GF-D8 (cell line): ENCODE measurements at places on chromosomes 1 and 21.

DNA sequence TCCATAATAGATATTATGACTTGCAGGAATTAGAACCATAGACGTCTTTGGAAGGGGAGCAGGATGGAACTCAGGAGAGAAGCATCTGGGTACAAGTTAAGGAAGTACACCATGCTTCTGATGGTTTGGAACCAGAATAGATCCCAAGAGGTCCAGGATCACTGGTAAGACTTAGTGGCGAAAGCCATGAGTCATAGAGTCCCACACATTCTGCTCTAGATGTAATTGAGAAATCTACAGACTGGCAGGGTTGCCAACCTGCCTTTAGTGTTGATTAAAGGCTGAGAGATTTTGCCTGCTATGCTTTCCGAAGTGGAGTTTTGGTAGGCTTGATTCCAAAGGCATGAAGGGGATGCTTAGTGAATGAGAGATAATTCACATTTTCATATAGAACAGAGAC, 57.1 kb upstream of the C1orf87 start:
- no peak for DNase-seq

DNA sequence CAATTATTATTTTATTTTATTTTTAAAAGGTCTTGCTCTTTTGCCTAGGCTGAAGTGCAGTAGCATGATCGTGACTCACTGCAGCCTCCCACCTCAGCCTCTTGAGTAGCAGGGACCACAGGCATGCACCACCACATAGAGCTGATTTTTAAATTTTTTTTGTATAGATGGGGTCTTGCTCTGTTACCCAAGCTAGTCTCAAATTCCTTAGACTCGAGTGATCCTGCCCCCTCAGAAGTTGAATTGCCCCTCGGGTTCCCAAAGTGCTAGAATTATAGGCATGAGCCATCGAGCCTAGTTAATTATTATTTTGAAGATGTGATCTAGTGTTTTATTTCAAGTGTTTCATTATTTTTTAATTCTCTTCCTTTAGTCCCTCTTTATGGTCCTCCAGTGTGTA, 12.2 kb downstream of the MSH4 start:
- DNase-seq: no peak

- no peak for DNase-seq
Measured at GRCh38 chr1:22816067-22816775, 105.6 kb downstream of the EPHB2 start.

DNA sequence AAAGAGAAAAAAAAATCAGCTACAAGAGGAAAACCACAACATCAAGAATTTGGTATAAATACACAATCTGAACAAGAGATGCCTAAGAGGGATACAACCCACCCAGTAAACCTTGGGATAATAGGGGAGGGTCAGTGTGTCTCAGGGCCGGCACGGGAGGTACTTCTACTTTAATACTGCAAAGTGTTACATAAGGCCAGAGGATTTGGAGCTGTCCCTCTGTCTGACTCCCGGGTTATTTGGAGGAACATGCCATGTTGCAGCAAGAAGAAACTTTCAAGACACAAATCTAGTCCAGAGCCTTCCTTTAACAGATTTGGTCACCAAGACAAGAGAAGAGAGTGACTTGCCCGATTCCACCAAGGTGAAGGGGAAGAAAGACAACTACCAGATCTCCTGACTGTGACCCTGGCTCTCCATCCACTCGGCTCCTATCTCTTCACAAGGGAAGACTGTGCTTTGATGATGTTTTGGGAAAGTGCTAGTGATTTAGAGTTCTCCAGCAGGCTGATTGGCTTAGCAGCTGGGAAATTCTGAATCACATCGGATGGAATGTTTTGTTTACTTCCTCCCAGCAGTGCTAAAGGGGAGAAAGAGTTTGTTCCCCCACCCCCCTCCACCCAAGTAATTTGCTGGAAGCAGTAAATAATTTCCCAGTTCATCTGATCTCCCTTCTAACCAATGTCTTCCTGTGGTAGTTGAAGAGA, 29.3 kb downstream of the SGIP1 start:
- DNase-seq: no peak

DNA sequence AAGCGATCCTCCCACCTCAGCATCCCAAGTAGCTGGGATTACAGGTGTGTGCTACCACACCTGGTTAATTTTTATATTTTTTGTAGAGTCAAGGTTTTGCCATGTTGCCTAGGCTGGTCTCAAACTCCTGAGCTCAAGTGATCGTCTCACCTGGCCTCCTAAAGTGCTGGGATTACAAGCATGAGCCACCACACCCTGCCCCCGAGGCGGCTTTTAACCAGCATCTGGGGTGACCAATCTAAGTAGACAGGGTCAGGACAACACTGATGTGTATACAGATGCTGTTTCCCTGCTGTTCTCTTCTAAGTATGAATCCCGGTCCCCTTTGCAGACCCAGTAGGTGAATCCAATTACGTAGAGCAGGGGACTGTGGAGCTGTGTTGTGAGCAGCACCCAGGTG, 23.9 kb downstream of the THAP3 start:
- no peak for DNase-seq

- no peak for DNase-seq
Measured at GRCh38 chr1:203100516-203100869, 14.7 kb upstream of the MYOG start.

- peak; percentile 70 for DNase-seq
Measured at GRCh38 chr1:167650269-167651160, 20.5 kb downstream of the RCSD1 start.

DNA sequence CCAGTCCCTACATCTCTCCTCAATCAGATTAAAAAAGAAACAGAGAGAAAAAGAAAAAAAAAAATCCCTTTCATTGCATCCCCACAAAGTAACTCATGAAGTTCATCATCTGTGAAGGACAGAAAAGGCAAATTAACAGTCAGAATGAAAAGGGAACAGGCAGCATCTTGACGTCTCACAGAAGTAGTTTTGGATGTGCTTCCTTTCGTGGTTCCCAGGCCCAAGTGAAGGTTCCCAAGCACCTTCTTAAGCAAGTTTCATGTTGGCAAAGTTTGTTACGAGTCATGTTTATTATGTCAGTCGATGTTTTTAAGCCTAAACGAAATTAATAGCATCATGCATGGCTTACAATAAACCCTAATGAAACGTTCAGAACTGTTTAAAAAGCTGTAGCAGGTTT, 475.2 kb downstream of the SETD4 start:
- DNase-seq: no peak

DNA sequence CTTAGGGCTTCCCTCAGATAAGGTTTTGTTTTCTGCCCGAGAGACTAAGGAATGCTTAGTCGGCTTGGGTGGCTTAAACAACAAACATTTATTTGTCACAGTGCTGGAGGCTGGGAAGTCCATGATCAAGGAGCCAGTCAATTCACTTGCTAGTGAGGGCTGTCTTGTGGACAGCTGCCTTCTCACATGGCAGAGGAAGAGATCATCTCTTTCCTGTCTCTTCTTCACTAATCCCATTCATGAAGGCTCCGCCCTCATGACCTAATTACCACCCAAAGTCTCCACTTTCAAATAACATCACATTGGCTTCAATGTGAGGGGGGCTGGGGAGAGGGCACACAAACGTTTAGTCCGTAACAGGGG, 50.5 kb upstream of the IL12RB2 start:
- no peak for DNase-seq

- no peak for DNase-seq
Measured at GRCh38 chr1:12508849-12509248, 109.2 kb downstream of the DHRS3 start.

GRCh38 chr1:110390692-110391245, at the start of gene SLC16A4:
Gene SLC16A4 (minus strand): TSS chr1:110391026. CDS start chr1:110389323, 1,703 bp downstream.
- no peak for DNase-seq

DNA sequence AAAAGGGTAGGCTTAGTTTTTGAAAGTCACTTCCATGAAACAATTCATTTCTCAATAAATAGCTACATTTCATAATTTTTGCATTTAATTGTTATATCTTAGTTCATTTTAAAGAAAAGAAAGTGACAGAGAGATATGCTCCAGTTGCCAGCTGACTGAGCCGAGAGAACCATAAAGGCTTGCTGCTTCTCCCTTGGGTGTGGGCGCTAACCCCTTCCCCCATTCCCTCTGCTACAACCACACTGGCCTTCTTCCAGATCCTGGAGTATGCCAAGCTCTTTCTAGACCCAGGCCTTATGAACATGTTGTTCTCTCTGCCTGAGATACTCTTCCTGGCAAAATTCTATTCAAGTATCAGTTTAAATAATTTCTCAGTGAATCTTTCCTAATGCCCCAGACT, 12.3 kb downstream of the SORT1 start:
- no peak for DNase-seq

- no peak for DNase-seq
Measured at GRCh38 chr1:90709535-90709934, 7.6 kb downstream of the BARHL2 start.

DNA sequence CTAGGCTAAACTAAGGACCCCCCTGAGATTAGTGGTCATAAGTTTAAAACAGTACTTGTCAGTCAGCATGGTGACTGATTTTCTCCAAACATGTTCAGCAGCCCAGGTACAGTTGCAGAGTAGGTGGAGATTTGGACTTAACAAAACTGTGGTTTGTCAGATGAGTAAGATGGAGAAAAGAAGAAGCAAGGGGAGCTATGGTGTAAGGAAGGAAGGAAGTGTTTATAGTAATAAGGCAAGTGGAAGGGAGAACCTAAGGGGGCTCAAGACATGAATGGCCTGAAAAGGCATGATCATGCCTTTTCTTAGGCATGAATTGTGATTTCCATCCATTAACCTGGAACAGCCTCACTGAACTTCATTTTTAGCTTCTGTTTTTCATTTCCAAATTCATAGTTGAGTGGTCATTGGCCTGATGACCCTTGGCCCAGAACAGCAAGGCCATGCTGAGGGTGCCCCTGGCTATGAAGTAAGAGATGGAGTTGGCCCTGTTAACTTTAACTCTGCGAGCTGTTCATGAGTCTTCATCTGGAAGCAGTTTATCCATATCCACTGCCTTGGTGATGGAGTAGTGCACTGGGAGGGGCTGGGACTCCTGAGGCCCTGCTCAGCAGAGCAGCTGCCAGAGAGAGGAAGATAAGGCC, 60.7 kb downstream of the LRRC8D start:
- DNase-seq: peak; percentile 31

- no peak for DNase-seq
Measured at GRCh38 chr1:59243978-59244377, 52.9 kb upstream of the FGGY start.

DNA sequence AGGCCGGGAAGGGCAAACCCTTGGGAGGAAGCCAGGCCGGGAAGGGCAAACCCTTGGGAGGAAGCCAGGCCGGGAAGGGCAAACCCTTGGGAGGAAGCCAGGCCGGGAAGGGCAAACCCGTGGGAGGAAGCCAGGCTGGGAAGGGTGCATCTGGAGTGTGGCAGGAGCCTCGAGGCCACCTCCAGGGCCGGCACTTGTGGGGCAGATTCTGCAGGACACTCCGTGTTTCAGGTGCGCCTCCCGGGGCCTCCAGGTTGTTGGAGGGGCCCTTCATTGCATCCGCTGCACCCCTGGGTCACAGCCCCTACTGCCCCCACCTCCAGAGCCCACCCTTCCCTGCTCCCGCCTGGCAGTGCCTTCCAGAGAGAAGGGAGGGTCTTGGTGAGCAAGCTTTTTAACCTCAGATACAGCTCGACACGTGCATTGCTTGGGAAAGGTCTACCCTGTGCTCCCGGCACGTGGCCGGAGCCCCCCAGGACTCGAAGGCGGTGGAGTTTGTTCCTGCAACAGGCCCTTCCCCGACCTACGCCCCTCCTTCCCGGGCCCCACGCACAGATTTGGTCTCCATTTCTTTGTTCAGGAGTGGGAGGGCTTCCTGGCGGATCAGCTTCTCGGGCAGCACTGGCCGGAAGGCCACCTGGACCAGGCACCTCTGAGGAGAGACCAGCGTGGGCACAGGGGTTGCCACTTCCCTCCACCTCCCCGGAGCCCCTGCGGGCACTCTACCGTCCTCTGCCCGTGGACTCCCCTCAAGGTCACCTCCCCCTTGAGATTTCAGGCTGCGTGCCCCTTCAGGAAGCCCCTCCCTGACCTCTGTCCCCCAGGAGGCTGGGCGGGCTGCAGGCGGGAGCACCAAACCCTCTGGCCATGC, 9.4 kb upstream of the TMEM52 start:
- no peak for DNase-seq
